ENCODE measurements at places on chromosomes 6 and 20.

- DNase-seq = no peak
Measured at GRCh38 chr6:24397631-24398030, 5.1 kb upstream of the MRS2 start.

GRCh38 chr20:10984913-10985312 is 311.1 kb upstream of the JAG1 start:
- no peak for DNase-seq

DNA sequence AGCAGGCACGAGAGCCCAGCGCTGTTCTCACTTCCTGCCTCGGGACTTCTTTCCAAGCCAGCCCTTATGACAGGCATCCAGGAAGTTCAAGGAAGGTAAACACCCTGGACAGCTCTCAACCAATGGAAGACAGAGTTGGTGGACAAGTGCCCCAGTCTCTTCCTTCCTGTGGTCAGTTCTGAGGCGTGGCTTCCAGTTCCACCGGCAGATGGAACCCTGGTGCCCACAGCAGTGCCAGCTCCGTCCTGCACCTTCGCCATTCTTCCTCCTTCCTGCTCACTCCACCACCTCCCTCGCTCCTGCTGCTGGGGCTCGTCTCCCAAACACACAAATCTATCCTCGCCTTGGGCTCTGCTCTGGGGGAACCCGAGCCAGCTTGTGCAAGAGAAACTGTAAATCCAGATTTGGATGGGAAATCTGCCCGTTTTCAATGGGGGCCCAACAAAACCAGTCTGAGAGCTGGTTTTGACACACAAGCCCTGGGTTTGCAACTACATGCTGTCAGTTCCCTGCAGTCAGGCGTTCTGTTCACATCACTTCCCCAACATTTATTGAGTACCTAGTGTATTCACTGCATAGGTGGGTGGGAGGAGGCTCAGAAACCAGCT is 162.7 kb downstream of the GRM4 start:
- no peak for DNase-seq

DNA sequence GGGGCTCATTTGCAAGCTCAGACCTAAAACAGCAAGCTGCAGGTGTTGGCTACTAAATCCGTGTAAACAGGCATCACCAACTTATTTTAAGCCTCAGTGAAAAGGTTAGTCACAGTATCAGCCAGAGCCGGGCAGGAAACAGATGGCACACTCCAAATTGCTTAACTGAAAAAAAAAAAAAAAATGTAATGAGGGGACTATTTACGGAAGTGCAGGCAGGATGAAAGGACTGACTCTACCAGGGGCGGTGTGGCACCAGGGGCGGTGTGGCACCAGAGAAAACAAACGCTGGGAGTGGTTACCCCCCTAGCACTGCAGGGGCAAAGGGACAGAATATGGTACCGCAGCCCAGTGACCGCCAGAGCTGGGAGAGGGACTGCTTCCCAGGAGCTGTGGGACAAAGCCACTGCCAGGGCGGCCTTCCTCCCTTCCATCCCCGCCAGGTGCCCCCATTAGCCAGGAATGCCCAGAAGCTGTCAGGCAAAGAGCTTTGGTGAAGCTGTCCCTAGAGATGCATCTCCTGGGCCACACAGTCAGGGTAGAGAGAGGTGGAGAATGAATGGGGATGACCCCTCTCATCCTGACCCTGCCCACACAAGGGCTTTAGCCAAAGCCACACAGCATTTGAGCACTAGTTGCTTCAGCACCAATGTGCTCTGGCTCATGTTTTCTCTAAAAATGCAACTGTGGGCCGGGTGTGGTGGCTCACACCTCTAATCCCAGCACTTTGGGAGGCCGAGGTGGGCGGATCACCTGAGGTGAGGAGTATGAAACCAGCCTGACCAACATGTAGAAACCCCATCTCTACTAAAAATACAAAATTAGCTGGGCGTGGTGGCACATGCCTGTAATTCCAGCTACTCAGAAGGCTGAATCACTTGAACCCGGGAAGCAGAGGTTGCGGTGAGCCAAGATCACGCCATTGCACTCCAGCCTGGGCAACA is 39.6 kb upstream of the GFOD1 start:
- DNase-seq = peak; percentile 48

- DNase-seq = peak; percentile 66
Measured at GRCh38 chr6:109441069-109441816, 719 bp downstream of the SMPD2 start.

- no peak for DNase-seq
Measured at GRCh38 chr6:45174045-45174444, 154.1 kb upstream of the RUNX2 start.

GRCh38 chr6:26500102-26500501 is at the start of gene BTN1A1:
BTN1A1 (plus strand) TSS chr6:26500303; CDS start chr6:26501287, 984 bp downstream.
- no peak for DNase-seq

DNA sequence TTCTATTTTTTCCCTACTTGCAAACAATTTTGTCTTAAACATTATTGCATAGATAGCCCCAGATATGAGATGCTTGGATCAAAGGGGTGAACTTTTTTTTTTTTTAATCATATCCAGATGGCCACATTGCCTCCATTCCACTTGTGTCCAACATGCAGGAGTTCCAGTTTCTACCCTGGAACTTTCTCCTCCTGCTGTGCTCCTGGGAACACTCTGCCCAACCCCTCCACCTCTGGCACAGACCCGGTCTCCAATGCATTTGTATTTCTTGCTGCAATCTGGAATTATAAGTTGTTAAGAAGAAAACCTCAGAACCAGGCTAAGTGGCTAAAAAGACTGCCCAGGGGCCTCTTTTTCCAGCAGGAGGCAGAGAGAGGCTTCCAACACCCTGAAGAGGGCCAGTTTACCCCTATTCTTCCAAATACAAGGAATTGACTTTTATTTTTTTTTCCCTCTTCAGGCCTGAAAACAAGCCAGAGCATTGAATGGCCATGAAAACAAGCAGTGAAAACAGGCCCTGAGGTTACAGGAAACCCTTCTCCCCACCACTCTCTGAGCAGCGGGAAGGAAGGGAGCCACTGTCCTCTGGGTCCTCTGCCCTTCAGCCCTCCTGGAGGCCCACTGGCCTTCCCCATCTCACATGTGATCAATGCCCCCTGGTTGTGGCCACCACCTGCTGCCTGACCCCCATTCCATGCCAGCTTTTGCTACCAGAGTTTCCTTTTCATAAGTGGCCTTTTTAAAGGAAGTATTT is 44.3 kb downstream of the PDYN start:
- DNase-seq = no peak

DNA sequence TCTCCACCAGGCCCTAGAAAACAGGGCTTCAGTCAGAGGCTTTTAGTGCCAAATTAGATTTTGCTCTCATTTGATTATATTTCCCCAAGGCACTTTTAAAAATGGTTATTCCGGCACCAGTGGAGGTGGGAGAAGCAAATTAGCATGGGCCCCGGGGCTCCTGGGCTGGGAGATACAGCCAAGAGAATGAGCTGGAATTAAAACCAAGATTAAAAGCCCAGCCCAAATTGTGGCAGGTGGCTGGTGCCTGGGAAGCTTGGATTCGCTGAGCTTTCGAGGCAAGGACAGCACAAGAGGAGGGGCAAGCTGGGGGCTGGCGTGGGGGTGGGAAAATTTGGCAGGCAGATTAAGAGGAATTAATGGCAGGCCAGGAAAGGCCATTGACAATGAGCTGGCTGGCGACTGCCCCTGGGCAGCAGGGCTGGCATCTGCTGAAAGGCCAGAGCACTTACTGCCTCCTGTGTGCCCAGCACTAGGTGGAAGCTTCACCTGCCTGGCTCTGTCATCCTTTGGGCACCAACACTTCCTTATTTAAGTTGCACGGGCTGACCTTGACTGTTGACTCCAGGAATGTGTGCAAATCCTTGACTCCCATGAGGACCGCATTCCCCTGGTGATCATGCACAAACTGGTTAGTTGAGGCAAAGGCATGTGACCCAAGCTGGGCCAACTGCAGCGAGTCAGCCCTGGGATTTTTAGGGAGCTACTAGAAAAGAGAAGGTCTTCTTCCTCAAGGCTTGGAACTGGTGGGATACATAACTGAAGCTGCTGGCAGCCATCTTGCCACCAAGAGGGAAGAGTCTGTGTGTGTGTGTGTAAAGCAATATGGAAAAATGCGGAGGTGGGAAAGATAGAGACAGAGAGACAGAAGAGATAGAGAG is 76.1 kb downstream of the SULF2 start:
- DNase-seq = no peak
